Stimulated activated CD4-positive, alpha-beta T cell treated with anti-CD3 and anti-CD28 coated beads, Interleukin-15, amount 100 ng/mL, for 1 hour (primary cell): ENCODE measurements at places on chromosomes 1 and 21.
A peak's percentile ranks its signal among the peaks of the same experiment; 100 is the strongest.

DNA sequence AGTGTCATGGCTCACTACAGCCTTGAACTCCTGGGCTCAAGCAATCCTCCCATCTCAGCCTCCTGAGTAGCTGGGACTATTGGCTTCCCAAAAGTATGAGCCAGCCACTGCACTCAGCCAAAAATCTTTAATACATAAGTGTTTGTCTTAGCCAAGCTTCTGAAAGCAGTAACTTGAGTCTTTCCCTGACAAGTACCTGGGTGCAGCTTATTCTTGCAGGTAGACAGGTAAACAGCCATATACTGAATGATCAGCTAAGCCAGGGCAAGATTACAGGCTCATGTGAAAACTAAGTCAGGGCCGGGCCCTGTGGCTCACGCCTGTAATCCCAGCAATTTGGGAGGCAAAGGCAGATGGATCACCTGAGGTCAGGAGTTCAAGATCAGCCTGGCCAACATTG is 7.8 kb downstream of the MEAF6 start:
- no peak for DNase-seq

- DNase-seq, result no peak
Observed at GRCh38 chr21:39881661-39882060, 14.4 kb downstream of the PCP4 start.

GRCh38 chr1:1437904-1438376 is 2.5 kb downstream of the VWA1 start:
- DNase-seq, result no peak

DNA sequence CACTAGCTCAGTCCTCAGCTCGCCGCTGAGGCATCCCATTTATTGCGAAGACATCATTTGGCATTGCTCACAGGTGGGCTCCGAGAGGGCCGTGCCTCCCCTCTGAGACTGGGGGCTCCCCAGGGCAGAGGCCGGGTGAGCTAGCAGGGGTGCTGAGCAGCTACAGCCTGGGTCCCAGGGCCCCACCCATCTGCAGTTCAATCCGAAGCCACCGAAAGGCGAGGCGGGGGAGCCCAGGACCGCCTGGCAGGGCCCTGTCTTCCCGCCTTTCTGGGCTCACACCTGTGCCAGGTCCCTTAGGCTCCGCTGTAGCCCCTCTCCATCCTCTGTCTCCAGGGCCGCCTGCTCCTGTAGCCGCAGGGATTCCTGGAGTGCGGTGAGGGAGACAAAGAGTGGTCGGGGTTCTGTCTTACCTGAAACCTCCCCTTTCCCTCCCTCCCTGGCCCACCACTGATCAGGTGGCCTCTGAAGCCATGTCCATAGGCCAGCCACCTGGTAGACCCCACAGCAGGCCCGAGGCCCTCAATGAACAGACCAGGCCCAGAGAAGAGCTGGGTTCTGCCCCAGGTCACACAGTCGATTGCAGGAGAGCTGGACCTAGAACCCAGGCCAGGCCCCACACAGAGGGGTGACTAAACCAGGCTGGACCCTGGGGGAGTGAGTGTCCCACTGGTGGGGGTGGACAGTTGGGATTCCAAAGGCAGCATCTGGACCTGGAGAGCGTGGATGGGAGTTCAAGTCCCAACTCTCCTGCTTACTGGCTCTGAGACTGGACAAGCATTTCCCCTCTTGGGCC is 18.1 kb upstream of the NBPF1 start:
- DNase-seq, result no peak

- no peak for DNase-seq
Observed at GRCh38 chr1:189405419-189405818, 1072.2 kb downstream of the BRINP3 start.

- no peak for DNase-seq
Observed at GRCh38 chr1:206098242-206098919, 18.8 kb downstream of the AVPR1B start.

DNA sequence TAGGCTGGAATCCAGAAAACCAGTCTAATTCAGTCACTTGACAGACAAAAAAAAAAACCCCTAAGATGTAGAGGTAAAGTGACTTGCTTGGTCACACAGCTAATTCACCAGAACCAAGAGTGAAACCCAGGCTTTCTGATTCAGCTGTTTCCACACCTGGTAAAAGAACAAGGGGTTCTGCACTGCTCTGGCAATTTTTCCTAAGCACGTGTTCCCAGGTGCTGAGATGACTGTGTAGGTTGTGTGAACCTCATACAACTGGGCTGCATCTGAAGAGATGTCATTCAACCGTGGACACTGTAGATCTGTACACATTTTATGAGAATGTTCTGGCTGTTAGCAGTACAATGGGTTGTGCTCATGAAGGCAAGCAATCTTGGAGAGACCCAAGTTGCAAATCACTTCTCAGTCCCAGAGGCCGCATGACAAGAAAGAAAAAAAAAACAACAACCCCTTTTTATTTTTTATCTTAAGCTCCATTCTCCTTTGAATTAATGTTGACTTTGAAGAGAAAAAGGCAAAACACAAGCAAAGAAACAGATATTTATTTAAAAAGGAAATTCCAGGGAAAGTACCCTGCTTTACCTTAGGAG is 95.4 kb downstream of the INTS7 start:
- DNase-seq, result no peak

- no peak for DNase-seq
Observed at GRCh38 chr1:204406621-204407020, 5.0 kb downstream of the PPP1R15B start.

DNA sequence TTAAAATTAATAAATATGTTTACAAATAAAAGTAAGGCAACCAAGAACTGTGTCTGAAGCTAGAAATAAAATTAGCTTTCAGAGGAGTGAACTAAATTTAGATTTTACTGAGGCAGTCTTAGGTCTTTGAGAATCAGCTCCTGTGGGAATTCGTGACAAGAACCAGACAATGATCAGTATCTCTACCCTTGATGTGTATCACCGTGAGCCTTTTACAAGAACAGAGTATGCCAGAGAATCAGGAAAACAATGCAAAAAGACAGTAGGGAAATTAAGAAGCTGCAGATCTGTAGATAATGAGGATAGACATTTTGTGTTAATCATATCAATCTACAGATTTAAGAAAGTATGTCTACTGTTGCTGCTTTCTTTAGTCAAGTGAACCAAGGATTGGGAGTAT is 351.0 kb downstream of the COL11A1 start:
- DNase-seq, result no peak

- no peak for DNase-seq
Observed at GRCh38 chr1:42938645-42939615, 19.7 kb downstream of the SLC2A1 start.

DNA sequence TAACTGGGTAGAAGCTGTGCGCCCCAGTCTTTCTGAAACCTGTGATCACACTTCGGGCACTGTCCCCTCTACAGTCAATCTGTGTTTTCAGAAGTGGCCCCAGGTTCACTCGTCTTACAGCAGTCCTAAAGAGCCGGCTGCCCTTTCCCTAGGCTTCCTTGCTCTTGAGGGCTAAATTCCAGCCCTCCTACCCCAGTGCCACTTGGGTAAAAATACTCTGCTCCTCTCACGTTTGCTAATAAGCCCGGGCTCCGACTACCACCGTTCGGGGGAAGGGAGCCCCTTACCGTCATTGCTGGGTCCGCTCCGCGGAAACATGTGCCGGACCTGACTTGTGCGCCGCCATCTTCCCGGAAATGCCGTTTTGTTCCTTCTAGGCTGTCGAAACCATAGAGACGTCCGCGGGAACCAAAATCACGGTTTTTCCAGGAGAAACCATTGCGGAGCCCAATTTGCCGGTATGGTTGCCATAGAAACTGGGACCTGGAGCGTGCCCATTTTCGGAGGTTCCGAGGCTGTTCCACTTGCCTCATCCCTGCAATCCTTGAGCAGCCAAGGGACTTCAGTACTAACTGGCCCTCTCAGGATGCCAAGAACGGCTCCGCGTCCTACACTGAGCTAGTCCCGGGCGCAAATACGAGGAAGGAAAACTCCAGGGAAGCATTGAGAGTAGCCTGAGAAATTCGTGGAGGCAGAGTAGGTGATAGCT is at the start of gene GPATCH4:
GPATCH4 (minus strand) TSS at position 358 of the 709 bp plus-strand sequence.
- DNase-seq, result peak; percentile 64

- DNase-seq, result no peak
Observed at GRCh38 chr1:167060141-167061072, 29.8 kb downstream of the GPA33 start.

- no peak for DNase-seq
Observed at GRCh38 chr1:32991819-32992488, 27.3 kb upstream of the RNF19B start.
